ENCODE measurements at places on chromosomes 12 and 14. TPM values are rescaled to one million over a fixed set of nuclear protein-coding genes. Genes with fewer than 3 reads are reported as not detected.

DNA sequence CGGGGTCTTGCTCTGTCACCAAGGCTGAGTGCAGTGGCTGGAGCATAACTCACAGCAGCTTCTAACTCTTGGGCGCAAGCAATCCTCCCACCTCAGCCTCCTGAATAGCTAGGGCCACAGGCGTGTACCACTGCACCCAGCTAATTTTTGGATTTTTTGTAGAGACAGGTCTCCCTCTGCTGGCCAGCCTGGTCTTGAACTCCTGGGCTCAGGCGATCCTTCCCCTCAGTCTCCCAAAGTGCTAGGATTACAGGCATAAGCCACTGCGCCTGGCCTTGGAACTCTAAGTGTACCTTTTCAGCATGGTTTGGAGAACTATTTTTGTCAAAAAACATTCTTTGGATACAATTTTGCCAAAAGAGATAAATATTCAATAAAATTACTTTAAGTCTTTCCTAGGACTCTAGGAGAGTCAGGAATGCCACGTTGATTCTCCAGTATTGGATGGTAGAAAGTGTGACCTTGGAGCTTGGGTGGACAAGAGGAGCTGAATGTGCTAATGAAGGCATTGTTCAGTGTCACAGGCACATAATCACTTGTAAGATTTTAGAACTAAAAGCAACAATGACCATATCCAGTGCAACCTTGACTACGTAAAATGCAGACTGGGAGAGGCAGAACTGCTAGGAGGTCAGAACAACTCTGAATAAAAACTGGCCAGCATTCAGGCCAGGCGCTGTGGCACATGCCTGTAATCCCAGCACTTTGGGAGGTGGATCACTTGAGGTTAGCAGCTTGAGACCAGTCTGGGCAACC lies 2.8 kb downstream of the SRSF9 start:
- DNase-seq = peak; percentile 13

- DNase-seq = peak; percentile 24
Observed at GRCh38 chr14:34425095-34425851, 36.8 kb downstream of the SPTSSA start.

RBP5 gene
- total RNA-seq = 0.55 TPM

DNA sequence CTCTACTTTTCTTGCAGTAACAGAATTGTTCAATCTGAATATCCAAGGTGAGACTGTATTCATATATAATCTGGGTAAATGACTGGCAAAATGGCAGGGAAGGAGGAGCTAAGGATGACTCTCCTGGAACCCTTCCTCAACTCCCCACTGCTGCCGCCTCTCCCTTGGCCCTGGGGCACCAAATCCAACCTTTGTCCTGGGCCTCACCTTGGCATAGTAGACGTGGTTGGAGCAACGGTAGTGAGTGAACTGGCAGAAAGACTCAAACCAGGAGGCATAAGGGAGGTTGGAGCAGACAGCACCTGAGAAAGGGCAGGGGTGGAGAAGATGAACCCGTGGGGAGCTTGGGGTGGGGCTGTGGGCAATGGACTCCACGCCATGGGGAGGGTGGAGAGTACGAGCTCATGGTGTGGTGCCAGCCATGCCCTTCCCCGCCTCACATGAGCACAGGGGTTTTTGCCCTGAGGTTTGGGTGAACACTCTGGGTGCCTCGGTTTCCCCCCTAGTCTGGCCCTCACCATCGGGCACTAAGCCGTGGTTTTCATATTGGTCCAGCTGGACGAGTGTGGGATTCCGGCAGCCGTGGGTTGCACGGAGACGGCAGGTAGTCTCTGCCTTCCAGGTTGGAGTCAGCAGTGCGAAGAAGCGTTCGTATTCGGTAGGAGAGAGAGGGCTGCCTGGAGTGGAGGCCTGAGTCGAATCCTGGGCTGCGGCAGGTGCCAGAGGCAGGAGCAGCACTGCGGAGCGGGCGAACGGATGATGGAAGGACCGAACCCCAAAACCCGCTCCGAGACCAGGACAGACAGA lies 753 bp downstream of the ACRBP start:
- DNase-seq = no peak

APOLD1 gene
- 10.0 TPM for total RNA-seq

CFAP73 gene
- not detected for total RNA-seq

DNA sequence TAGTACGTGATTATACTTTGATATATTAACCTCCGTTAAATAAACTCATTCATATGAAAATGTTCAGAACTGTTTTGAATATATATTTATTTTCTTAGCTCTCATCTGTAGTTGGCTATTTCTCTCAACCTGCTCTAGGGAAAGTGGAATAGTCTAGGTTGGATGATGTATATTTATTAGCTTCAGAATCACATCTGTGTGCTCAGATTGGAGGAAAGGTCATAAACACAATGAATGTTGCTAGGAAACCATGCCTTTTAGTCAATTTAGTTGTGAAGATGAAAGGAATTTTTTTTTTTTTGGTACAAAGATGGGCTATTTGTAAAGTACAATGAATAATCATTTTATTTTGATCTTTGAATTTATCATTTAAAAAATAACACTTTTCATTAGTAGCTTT lies 439.1 kb downstream of the FOXG1 start:
- DNase-seq = no peak

MLEC gene
- 143 TPM for total RNA-seq

SPTB gene
- 0.79 TPM for total RNA-seq

DNA sequence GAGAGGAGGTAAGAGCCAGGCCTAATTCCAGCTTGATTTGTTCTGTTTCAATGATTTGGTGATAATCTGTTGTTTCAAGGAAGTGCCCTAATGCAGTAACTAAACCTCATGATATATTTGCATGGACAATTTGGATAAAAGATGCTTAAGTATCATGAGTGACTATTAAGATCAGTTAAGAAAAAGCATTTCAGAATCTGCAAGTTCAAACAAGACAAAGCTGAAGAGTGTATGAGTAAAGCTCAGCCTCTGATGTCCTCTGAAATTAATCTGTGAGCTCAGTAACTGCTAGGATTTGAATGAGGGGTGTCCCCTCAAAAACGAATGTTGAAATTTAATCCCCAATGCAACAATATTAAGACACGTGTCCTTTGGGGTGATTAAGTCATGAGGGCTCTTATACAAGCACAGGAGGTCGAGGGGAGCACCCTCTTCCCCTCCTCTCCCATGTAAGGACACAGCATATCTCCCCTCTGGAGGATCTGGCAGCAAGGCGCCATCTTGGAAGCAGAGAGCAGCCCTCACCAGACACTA lies 949.2 kb downstream of the GALC start:
- DNase-seq = no peak

GRCh38 chr12:42507565-42507964 lies 82.0 kb downstream of the PRICKLE1 start:
- DNase-seq = no peak

PLEKHG7 gene
- 5.6 TPM for total RNA-seq

DNA sequence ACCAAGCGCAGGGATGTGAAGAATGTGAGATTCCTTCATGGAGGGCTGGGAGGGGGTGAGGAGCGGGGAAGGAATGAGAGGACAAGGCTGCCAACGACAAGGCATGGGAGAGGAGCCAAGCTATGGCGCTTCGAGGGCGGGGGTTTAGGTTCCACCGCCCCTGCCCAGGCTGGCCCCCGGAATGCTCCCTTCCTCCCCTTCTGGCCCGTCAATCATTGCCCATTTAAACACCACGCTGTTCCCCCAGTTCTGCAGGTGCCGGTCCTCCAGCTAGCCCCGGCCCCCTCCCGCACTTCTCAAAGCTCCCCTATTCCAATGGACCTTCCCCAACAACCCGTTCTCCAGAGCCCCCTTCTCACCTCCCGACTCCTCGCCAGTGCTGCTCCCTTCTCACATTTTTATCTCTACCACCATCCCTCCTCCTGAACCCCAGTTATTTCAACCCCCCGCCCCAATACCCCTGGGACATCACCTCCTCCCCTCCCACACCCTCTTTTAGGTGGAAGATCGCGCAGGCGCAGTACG lies 428 bp downstream of the RNF41 start:
- peak; percentile 59 for DNase-seq

DNA sequence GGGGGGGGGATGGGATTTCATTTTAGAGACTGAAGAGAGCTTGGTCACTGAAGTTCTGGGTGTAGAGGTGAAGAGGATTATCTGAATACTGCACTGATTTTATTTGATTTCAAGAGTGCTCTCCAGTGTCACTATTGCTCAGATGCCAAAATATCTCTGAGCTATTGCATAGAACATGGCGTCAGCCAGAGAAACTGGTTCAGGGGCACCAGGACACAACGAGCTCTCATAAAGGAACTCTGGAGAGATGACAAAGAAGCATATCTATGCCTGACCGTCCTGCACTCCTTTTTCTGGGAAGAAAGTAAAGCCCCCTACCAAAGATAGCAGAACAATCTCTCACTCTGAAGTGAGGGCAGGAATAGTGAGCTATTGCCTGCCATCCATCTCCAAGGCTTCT lies 2.0 kb downstream of the SLC7A8 start:
- no peak for DNase-seq

OR4Q3 gene
- not detected for total RNA-seq

DNA sequence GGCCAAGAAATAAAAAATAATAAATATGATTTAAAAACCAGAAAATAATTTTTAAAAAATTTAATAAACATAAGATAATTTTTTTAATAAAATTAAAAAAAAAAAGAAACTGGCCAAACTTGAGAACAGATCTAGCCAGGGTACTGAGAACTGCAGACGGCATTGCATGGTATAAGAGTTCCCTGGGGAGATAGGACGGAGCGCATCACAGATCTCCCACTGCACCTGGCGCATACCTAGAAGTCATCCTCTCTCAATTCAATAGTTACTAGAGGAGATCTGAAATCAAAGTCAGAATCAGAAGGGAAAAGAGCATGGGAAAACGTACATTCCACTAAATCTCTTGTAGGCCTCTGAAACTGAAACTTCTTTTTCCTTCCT lies 58.9 kb upstream of the BCL2L14 start:
- DNase-seq = no peak
